Stomach (tissue), 19 donors: ENCODE measurements at places on chromosomes 12 and 14. TPM values are rescaled to one million over a fixed set of nuclear protein-coding genes. Genes with fewer than 3 reads are reported as not detected.

DNA sequence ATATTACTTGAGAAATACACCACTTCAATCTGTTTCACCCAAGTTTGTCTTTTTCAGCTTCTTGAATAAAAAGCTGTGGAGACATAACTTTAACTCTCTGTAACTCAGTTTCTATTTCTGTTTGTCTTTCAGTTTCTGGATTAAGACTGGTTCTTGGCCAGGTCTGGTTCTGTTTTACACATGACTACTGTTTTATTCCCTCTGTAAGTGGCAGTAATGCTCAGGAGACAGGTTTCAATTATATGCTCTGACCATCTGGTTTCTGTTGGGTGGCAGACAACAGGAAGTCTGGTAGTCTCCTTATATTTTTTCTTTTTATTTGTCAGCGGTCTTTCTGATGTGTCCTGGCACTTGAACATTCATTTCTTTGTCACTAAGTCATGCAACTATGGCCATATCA, 102.9 kb downstream of the RPS29 start:
- no peaks in the 10 kb centered on the region for H3K36me3 ChIP-seq
- no peak for DNase-seq
- no peak overlapping the region for H3K4me3 ChIP-seq
- peaks cover 16% of the 10 kb centered on the region for H3K4me1 ChIP-seq
- peak overlapping the region; percentile 40 for H3K27ac ChIP-seq

GRCh38 chr12:108568338-108569154, 6.2 kb downstream of the ISCU start:
- DNase-seq, result no peak
- H3K27me3 ChIP-seq, result no peaks in the 10 kb centered on the region
- peaks cover 24% of the 10 kb centered on the region for H3K4me1 ChIP-seq
- no peak overlapping the region for H3K4me3 ChIP-seq
- peaks cover 65% of the 10 kb centered on the region for H3K36me3 ChIP-seq

DNA sequence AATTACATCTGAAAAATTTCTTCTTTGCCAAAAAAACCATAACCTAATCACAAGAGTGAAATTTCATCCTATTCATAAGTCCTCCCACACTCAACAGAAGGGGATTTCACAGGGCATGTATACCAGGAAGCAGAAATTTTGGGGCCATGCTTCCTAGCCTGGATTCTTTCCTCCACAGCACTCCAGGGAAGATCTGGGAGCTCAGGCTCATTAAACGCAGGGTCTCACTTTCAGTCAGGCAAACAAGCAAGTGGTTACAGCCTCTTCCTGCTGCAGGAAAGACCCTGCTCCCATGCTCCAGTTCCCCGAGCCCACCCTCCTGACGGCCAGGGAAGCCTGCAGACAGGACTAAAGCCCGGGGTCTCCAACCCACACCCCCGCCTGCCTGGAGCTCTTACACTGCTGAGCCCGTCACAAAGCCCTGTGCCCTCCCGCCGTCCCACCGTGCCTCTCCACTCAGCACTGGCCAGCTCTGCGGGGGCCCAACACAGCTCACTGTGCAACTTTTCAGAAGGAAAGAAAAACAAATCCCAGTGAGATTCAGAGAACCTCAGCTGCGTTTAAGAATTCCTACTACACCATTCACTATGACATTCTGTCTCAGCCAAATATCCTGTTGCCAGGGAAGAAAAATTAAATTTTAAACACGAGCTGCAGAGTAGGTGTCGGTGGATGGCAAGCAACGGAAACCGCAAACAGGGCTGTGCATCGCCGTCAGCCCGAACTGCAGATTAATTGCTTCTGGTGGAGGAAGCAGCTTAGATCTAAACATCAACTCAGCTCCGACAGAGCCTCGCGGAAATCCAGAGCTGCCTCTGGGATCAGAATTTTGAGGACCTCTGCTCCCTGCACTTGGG, 106.7 kb upstream of the SFSWAP start:
- no peaks in the 10 kb centered on the region for H3K4me1 ChIP-seq
- H3K27me3 ChIP-seq, result peaks cover 56% of the 10 kb centered on the region
- H3K27ac ChIP-seq, result no peak overlapping the region

DNA sequence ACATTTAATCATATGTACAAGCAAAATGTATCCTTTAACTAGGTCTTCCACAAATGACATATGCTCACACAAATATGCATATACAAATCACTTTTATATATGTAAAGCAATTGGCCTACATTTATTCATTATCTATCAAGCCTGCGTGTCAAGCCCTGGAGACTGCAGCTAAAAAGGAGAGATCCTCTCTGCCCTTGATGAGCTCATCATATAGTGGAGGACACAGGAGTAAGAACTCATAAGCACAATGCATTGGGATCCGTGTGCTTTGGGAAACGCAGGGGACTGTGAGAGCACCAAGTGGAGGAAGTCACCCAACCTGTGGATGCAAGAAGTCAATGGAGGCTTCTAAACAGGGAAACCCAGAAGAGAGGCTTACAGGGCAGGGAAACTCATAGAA, 735.7 kb downstream of the BCL11B start:
- no peaks in the 10 kb centered on the region for H3K27me3 ChIP-seq
- no peaks in the 10 kb centered on the region for H3K4me1 ChIP-seq
- DNase-seq, result no peak
- no peaks in the 10 kb centered on the region for H3K36me3 ChIP-seq
- no peak overlapping the region for H3K27ac ChIP-seq
- no peak overlapping the region for H3K4me3 ChIP-seq

DNA sequence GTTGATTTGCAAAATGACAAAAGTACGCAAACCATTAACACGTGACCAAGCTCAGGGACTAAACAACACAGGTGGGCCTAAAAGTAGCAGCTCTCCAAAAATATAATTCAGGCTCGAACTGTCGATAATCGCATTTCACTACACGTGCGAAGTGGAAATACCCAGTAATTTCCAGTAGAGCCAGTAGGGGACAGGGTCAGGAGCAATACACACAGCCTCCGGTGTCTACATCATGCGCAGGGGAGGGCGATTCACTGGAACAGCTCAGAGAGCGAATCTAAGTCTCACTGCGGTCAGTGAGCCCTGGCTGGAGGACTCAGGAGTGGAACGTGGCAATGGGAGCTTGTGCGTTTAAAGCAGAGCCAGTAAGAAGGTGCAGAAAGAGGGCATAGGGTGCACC, 40.4 kb downstream of the SETD3 start:
- DNase-seq, result no peak
- no peaks in the 10 kb centered on the region for H3K4me1 ChIP-seq
- no peak overlapping the region for H3K27ac ChIP-seq
- no peaks in the 10 kb centered on the region for H3K27me3 ChIP-seq
- peaks cover 81% of the 10 kb centered on the region for H3K36me3 ChIP-seq

MTA1 gene
- total RNA-seq, result 51.1 TPM

OAS3 gene
- 208 TPM for total RNA-seq

GRCh38 chr12:121190523-121191031, 19.4 kb upstream of the P2RX4 start:
- DNase-seq, result peak; percentile 43
- H3K27ac ChIP-seq, result peak overlapping the region; percentile 37
- H3K36me3 ChIP-seq, result no peaks in the 10 kb centered on the region
- no peaks in the 10 kb centered on the region for H3K4me1 ChIP-seq
- H3K4me3 ChIP-seq, result no peak overlapping the region
